Stimulated activated naive CD8-positive, alpha-beta T cell treated with anti-CD3 and anti-CD28 coated beads, Interleukin-15, amount 100 ng/mL, for 72 hours (primary cell): ENCODE measurements at places on chromosomes 13 and 19.

DNA sequence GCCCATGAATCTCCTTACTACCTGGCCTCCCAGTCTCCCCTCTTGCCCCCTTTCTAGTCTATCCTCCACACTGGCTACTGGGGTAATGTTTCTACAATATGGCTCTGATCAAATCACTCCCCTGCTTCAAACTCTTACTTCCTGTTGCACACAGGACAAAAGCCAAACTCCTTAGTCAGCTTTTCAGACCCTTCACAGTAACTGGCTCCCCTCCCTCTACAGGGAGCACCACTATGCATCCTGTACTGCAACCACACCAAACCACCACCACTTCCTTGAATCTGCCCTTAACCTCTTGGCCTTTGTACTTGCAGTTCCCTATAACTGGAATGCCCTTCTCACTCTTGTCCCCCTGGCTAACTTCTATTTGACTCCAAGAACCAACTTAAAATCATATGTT, 32.2 kb downstream of the DEDD2 start:
- no peak for DNase-seq

DNA sequence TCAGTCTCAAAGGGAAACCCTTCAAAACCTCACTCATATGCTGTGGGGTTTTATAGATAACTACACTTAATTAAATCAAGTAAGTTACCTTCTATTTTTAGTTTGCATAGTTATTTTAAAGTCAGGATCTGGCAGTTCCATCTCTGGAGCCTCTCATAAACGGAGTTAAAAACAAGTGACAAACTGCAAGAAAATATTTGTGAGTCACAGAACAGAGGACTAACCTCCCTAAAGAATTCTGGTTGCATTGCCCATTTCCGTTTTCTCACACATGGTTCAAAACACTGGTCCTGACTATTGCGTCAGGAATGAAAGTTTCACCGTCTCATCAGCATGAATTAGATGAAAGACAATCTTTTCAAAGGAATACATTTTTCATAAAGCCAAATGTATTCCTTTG, 10.6 kb downstream of the RXFP2 start:
- no peak for DNase-seq

GRCh38 chr13:102839462-102839861, 6.4 kb upstream of the ERCC5 start:
- no peak for DNase-seq

DNA sequence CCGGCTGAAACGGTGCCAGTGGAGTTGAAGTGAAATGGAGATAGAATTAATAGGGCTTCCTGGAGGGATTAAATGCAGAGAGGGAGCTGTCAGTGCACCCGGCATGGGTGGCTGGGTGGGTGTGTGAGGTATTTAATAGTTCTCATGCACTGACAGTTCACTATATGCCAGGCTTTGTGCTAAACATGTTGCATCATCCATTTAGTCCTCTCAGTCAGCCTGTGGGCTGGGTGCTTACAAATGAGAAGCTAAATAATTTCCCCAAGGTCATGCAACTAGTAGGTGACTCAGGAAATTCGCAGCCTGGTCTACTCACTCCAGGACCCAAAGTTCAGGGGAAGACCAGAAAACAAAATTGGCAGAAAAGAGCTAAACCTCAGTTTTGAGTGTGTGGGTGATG, 63.5 kb upstream of the SPATA13 start:
- DNase-seq, result peak; percentile 75

DNA sequence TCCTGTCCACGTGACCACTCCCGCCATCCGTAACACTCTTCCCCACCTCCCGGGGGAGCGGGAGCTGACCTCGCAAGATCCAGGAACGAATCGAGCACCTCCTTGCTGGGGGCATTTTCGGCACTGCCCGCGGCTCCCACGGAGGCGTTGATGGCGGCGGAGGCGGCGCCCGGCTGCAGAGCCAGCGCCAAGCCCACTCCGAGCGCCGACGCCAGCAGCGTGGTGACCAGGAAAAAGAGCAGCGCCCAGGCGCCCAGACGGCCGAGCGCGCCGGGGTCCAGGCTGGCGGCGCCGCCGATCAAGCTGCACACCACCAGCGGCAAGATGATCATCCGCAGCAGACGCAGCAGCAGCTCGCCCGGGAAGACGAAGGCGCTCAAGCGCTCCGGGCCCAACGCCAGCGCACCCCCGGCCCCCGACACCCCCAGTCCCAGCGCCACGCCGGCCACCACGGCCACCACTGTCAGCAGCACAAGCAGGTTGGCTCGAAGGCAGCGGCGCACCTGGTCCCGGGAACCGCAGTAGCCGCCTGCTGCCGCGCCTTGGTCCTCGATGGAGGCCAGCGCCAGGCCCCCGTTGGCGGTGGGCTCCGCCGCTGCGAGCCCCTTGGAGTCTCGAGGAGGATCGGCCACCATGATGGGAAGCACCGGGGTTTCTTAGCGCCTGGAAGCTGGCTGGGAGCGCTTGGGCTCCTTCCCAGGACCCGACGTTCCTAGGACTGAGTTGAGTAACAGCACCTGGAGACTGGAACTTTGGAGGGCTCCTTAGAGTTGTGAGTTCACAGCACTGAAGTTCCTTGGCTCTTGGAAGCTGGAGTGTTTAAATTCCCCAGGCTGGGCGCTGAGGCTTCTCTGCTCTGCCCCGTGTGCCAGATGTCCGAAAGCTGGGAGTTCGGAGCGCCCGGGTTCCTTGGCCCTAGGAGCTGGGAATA, 798 bp downstream of the SLC1A5 start:
- peak; percentile 58 for DNase-seq

DNA sequence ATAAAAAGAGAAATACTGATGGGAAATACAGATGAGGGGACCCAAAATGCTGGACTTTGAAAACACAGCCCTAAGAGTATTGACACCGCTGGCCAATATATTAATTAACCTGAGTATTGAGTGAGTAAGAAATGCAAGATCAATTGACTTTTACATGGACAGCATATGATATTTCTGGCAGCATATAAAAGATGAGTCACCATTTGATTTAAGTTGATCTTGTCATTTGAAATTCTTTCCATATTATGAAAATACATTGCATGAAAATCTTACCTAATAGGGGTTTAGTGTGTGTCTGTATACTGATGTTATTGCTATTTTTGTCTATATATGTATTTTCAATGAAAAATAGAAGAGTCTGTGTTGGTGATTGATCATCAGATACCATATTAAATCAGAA, 619.6 kb downstream of the KCTD12 start:
- DNase-seq, result no peak

- no peak for DNase-seq
Measured at GRCh38 chr19:18399008-18399407, 1.6 kb upstream of the LRRC25 start.

DNA sequence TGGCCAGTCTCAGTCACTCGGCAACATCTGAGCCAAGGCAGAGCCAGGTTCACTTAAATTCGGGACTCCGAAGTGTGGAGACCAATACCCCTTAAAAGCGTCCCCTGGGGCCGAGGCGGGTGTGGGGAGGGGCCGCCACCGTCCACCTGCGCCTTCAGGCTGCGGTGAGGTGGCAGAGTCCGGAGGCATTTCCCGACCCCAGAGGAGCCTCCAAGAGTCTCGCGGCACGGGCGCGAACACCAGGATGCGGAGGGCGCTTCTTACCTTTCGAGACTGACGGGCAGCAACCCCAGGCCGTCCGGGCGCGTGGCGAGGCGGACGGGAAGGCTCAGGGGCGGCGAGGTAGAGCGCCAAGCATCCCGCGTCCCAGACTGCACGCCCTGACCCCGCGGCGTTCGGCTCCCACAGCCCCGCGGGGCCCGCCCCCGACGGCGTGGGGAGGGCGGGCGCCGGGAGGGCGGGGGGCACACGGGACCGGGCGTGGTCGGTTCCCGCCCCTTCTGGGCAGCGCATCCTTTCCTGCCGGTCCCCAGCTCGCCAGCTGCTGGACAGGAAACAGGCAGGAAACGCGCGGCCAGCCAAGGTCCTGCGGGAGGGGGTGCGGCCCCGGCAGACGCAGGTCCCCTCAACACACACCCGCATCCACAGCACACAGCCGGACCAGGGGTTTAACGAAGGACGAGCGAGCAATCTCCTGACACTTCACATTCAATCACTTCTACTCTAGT, at the start of gene THSD1:
THSD1 (minus strand) TSS at position 406 of the 728 bp plus-strand sequence. CDS start 3,572 bp downstream, outside the sequence.
- DNase-seq, result peak; percentile 9

DNA sequence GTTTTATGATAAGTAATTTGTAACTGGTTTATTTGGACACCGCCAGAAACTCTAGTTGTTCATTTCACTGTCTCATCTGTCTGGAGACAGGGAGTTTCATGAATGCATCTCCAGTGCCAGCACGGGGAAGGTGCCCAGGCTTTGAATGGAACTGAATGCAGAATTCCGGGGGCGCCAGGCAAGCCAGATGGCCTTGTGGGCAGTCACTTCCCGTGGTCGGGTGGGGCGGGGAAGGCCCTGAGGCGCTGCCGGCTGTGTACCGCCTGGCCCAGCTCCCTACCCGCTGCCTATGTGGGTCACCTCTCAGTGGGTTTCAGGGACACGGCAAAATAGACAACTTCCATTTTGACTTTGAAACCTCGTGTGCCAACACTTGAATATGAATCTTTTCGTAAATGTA, 28.8 kb upstream of the MCF2L start:
- no peak for DNase-seq

DNA sequence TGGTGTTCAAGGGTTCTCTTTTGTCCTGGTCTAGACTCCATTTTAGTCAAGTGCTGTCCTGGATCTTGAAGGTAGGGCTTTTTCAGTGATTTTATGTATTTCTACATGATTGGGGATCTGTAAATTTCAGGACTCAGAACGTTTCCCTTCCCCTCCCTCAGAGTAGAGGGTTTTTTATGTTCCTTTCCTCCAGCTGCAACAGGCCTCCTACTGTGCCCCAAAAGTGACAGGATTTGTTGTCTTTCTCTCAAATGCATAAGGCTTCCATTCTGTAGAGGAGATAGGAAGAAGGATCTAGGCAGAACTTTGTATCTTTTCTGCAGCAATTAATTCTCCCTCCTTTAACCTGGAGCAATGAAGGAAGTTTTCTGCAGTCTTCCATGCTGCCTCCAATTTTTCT, 251.3 kb downstream of the MAB21L1 start:
- DNase-seq, result no peak

DNA sequence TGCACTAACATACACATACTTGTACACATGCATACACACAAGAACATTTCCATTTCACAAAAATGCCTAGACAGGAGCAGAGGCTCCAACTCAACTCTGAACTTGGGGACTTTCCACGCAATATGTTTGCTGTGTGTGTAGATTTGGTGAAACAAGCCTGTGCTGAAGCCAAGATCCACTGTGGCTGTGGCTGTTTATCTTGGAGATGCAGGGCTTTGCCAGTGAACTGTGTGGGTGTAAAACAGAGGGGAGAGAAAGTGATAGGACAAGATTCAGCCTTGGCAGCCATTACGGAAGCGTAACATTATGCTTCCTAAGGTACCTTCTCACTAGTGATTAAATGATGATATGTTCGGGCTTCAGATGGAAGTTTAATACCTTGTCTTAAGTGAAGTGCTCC, 73.2 kb upstream of the MBNL2 start:
- no peak for DNase-seq

- DNase-seq, result no peak
Measured at GRCh38 chr19:3867971-3868769, 668 bp downstream of the ZFR2 start.

DNA sequence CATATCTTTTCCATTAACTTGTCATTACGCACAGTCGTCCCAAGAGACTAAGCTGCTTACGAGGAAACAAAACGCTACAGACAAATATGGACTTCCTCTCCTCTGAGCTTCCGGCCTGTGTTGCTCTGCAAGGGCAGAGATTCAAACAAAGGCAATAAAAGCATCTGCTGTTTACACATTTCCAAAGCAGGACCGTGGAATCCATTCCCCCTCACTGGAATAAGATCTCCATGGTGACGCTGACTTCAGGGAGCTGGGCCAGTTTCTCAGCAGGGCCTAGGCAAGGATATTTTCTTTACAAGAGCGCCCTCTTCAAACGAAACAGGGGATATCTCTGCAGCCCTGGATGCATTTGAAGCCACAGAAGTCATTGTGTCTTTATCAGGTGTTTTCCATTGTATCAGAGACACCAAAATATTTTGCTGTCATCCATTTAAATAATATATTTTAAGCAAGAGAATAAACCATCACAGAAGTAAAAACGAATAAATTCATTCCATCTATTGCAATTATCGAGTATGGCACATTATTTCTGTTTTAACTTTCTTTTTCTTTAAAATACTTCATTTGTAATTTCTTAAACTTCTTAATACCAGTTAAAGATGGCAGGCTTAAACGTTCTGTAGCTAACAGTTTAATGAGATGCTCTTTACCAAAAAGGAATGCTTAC, 177.5 kb downstream of the DCLK1 start:
- DNase-seq, result no peak

GRCh38 chr19:13036366-13036976, 41.2 kb downstream of the NFIX start:
- DNase-seq, result no peak

DNA sequence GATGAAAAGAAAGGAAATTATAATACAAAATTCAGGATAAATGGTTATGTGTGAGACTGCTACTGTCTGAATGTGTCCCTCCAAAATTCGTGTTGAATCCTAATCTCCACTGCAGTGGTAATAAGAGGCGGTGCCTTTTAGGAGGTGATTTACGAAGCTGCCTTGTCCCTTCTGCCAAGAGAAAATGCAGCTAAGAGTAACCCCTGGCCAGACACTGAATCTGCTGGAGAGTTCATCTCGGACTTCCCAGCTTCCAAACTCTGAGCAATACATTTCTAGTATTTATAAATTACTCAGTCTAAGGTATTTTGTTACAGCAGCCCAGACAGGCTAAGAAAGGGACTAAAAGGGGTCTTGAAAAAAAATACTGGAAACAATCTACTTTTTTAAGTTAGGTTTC, 152.6 kb downstream of the KLF12 start:
- no peak for DNase-seq
